ENCODE measurements at places on chromosomes 2 and 18.

GRCh38 chr2:230814616-230815015 is 50.1 kb upstream of the ITM2C start:
- no peak for DNase-seq

DNA sequence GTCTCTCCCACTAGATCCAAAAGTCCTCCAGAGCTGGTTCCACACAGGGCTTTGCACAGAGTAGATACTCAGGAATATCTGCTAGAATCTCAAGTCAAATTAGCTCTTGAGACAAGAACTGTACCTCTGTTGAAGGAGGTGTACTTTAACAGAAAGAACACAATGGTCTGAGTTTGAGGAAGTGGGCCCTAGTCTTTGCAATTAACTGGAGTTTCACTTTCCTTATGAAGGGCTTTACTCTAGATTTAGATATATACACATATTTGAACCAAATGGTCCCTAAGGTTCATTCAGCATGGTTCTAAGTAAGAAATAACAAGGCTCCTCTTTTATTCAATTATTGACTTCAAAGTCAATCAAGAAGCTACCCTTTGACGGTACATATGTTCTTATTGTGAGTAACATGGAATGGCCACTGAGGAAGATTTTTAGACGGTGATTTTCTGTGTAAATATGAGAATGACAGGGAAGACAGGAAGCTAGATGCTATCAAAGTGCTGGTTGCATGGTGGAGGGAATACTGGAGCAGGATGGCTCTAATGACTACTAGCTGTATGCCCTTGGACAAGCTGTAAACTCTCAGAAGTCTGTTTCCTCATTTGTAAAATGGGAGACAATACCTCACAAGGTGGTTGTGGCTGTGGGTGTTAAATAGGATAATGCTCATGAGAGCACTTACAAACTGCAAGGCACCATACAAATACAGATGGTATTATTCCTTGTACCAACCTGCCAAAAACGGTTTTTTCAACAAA is 73.5 kb upstream of the SERTAD2 start:
- no peak for DNase-seq

- DNase-seq = no peak
These were observed 178.1 kb upstream of the CYP26B1 start for GRCh38 chr2:72325592-72326422.

DNA sequence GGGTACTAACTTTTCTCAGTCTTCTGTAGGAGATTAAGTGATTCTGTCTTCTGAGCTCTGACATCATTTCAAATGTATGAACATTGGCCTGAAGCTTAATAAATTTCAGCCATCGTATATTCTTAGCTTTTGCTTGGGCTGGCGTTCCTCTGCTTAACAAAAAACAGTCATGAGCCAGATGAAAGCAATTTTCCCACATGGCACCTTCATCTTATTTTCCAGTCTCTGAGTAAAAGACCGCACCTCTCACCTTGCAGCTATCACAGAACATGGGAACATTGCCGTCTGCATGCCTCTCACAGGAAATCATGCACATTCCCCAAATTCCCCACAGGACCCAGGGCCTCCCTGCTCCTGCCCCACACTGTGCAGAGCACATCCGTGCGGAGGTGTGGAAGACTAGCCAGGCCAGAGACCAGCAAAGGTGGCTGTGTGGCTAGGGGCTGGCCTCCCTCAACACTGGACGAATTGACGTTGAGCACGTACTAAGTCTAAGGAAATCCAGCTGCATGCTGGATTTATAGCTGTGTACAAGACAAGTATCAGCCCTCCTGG is 531.8 kb upstream of the ID2 start:
- DNase-seq = no peak

DNA sequence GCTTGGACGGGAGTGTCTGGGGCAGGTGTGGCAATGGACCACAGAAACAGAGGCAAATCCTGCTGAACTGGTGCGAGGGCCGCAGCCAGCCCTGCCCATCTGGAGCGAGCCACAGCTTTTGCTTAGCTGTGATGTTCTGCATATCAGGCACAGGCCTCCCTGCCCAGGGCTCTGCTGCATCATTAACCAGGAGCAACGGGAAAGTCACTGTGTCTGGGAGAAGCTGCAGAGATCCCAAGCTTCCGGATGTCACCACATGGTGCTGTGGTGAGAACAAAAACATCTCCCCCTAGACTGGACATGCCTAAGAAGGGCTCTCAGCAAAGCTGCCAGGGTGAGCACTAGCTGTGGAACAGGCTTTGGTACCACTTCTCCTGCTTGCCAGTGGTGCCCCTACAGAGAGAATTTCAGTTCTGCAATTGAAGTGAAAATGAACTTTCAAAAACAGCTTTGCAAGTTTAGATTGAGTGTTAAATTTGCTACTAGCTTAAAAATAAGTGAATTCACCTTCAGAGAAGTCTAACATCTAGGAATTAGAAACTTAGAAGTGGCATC is 172.9 kb upstream of the MYT1L start:
- no peak for DNase-seq

DNA sequence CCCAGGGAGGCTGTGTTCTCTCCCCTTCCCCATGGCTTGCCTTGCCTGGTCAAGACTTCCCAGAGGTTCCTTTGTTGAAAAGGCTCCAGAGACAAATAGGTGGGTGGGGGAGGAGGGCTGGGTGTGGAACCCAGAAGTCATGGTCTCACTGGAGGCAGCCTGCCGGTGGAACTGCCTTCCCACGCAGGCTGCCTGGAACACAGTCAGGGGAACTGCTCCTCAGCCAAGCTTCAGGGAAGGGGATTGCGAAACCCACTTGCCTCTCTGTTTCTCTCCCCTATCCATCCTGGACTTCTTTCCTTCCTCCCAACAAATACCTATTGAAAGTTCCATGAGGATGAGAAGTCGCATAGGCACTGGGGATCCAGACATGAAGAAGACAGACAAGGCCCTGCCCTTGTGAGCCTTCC is 31.6 kb downstream of the MARCO start:
- no peak for DNase-seq

GRCh38 chr2:64461271-64462058 is 7.5 kb downstream of the LGALSL start:
- DNase-seq = no peak

DNA sequence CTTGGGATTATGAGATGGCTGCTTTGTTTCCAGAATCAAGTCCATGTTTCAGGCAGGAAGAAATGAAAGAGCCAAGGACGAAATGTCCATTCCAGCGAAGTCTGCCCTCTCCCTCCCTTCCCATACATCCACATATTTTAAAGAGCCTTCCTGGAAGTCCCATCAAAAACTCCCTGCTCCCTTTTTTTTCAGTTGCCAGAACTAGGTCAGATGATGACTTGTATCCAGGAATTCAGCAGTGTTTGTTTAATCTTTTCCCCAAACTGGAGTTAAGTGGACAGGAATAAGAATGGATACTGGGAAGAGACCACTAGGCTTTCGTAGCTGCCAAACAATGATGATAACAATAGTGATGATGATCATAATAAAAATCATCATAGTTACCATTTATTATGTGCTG is 198.7 kb downstream of the MEIS1 start:
- DNase-seq = no peak

GRCh38 chr2:20516291-20516645 is 69.4 kb downstream of the RHOB start:
- DNase-seq = no peak

- no peak for DNase-seq
These were observed 25.2 kb downstream of the HRH4 start for GRCh38 chr18:24485681-24486080.

GRCh38 chr2:11481426-11481788 is 15.4 kb upstream of the E2F6 start:
- DNase-seq = no peak

DNA sequence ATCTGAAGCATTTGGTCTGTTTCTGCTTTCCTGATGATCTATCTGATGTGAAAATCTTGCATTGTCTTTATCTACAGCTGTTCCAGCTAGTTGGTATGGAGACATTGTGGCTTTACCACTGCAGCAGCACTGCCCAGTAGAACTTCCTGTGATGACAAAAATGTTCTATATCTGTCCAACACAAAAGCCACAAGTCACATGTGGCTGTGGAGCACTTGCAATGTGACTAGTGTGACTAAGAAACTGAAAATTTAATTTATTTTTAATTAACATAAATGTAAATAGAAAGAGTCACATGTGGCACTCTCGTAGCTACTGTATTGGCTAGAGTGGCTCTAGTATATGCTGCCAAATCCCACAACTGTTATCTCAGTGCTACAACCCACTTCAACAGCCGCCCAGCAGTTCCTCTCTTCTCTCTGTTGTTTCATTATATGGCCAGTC is 425.7 kb downstream of the SETBP1 start:
- DNase-seq = no peak

DNA sequence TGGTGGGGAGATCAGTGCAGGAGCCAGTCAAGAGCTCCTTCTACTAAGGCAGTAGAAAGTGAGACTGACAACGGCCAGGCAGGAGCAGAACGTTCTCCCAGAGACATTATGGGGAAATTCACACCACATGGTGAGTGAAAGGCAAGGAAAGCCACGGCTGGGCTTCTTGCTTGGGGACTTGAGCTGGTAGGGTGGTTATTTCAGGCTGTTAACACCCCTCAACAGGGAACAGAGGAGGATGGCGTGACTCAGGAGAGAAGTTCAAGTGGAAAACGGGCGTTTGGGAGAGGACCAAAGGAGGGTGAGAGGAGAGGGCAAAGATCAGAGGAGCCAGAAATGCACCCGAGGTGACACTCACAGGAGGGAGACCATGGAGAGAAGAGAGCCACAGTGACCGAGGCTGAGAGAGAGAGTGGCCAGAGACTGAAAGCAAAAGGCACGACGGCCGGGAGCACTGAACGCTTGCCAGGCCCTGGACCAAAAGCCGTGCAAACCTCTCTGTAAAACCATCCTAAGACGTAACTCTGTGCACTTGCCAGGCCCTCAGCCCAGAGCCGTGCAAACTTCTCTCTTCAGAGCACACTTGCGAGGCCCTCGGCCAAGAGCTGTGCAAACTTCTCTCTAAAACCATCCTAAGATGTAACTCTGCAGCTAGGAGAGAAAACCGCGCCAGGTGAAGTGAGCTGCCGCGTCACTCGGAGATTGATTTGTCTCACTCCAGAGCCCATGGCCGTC is 7.7 kb downstream of the TPO start:
- DNase-seq = no peak

DNA sequence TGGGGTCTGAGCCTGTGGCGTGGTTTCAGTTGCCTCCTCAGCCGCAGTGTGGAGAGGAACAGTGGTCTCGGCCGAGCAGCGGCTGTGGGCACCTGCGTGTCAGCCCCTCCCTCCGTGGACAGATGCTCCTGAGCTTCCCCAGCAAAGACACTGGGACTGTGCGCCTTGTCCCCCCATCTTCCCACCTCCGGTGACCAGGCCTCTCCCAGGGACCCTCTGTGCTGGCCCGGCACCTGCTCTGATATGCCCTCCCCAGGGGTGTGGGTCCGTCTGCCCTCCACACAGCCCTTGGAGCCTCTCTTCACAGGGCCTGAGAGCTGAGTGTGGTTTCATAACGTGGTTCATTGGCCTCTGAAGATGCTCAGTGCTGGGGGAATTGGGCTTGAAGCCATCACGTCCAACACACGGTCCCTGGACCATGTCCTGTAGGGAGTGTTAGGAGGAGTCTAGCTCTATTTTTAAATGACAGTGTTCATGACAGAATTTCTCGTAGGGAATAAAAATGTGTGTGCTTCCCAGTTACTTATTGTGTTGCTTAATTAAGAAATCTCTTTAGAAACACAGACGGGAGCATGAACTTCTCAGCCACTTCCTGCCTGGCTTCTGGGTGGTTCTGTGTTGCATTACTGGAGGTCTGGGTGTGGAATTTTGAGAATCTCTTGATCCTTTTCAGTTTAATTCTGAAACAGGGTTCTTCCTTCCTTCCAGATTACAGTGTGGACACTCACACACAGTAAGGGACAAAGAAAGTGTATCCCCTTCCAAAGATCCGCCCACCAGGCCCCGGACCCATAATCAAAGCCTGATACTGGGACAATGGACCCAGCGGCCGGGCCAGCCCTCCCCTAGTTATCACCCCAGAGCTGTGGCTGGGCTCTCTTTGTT is 110.7 kb downstream of the NFATC1 start:
- no peak for DNase-seq

GRCh38 chr2:43101751-43102150 is 124.7 kb downstream of the ZFP36L2 start:
- no peak for DNase-seq

GRCh38 chr2:116917196-116917595 is 897.3 kb upstream of the DDX18 start:
- no peak for DNase-seq

- DNase-seq = no peak
These were observed 195.4 kb downstream of the ZBTB7C start for GRCh38 chr18:48213791-48214190.

DNA sequence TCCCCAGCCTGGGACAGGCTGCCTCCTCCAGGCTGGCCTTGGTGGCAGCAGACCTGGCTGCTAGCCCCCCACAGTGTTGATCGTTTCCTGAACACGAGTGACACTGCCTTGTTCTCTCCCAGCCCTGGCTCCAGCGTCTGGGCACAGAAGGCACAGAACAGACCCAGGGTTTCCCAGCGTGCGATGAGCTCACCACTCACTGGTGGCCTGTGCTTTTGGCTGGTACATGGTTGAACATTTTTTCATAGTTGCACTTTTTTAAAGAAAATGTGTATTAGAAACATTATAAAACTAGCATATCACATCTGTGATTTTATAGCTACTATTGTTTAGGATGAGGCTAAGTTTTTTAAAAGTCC is 40.9 kb downstream of the SCTR start:
- no peak for DNase-seq

DNA sequence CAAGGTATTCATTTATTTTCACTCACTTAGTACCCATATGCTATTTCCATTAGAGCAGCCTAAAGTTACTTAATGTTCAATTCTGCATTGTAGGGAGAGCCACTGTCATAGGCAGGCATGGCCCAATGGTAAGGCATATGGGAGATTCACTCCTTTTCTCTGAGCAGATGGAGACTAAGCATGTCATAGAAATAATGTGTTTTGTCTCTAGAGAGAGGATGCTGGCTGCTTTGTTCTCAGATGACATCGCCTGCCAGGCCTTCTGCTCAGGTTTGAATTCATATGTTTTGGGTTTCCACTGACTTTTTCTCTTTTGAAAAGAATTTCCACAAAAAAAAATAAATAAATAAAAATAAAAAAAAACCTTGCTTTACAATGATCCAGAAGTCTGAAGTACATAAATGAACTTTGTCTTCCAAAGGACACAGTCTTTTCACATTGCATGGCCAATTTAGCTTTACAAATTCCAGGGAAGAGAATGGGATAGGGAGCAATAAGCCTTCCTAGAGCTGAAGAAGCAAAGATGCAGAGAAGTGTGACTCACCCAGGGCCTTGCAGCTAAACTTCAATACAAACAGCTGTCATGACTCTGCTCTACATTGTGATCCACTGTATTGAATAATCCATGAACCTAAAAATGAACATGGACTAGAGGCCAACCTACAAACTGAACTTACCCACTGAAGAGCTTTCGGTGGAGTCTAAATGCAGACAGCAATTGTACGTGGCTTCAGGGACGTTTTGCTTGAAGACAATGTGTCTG is 422.5 kb downstream of the CMPK2 start:
- no peak for DNase-seq

GRCh38 chr18:45464619-45465018 is 150.7 kb upstream of the SLC14A2 start:
- no peak for DNase-seq

GRCh38 chr2:85199698-85200097 is 66.5 kb downstream of the TCF7L1 start:
- no peak for DNase-seq

All from stimulated activated CD4-positive, alpha-beta T cell treated with anti-CD3 and anti-CD28 coated beads, TNF-alpha, amount 100 ng/mL, for 1 hour (primary cell).